ENCODE measurements at places on chromosomes 12 and 14. TPM values are rescaled to one million over a fixed set of nuclear protein-coding genes. Genes with fewer than 3 reads are reported as not detected.

GRCh38 chr14:52310541-52310940 is 3.6 kb upstream of the PTGER2 start:
- no peaks in the 10 kb centered on the region for H3K27me3 ChIP-seq
- no peak overlapping the region for H3K27ac ChIP-seq
- H3K4me1 ChIP-seq: peaks cover 14% of the 10 kb centered on the region
- no peaks in the 10 kb centered on the region for H3K36me3 ChIP-seq
- no peak overlapping the region for H3K4me3 ChIP-seq

DNA sequence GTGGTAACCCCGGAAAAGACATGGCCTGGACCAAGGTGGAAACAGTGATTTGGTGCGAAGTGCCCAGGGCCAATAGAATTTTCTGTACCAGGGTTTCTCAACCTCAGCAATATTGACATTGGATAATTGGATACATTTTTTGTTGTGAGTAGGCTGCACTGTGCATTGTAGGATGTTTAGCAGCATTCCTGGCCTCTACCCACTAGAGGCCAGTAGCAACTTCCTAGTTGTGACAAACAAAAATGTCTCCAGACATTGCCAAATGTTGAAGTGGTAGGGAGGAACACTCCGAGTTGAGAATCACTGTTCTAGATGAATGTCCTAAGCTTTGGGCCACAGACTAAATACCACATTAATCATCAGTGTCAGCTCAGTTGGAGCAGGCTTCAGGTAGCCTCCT is 6.2 kb upstream of the CGRRF1 start:
- H3K4me3 ChIP-seq: no peak overlapping the region
- H3K36me3 ChIP-seq: no peaks in the 10 kb centered on the region
- H3K27ac ChIP-seq: no peak overlapping the region

DNA sequence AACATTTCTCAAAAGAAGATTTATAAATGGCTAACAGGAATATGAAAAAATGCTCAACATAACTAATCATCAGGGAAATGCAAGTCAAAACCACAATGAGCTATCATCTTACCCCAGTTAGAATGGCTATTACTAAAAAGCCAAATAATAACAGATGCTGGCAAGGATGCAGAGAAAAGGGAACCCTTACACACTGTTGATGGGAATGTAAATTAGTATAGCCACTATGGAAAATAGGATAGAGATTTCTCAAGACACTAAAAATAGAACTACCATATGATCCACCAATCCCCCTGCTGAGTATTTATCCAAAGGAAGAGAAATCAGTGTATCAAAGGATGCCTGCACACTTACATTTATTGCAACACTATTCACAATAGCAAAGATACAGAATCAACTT is 58.3 kb downstream of the GUCY2C start:
- H3K27me3 ChIP-seq: no peaks in the 10 kb centered on the region
- no peak for DNase-seq
- no peaks in the 10 kb centered on the region for H3K36me3 ChIP-seq
- no peak overlapping the region for H3K4me3 ChIP-seq
- no peaks in the 10 kb centered on the region for H3K4me1 ChIP-seq

DNA sequence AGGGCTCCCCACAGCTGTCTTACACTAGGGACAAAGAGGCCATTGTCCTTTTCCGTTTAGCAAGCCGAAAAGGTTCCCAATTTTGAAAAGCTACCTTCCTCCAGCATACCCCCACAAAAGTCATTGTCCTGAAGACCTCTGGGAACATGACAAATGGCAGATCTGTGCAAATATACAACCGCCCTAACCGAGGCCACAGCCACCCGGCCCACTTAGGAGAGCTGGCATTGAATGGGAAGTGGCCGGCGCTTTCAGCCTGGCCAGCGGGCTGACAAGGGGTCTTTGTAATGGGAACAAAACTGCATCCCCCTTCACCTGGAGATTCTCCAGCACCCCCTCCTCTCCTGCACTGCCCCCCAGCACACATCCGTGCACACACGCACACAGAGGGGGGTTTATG is 48.1 kb upstream of the VASH1 start:
- H3K36me3 ChIP-seq: no peaks in the 10 kb centered on the region
- no peaks in the 10 kb centered on the region for H3K4me1 ChIP-seq
- H3K4me3 ChIP-seq: no peak overlapping the region
- no peaks in the 10 kb centered on the region for H3K27me3 ChIP-seq
- no peak overlapping the region for H3K27ac ChIP-seq

GRCh38 chr12:15638231-15638630 is 151.0 kb downstream of the EPS8 start:
- H3K27ac ChIP-seq: peak overlapping the region; percentile 48
- no peaks in the 10 kb centered on the region for H3K27me3 ChIP-seq
- H3K36me3 ChIP-seq: peaks cover 9% of the 10 kb centered on the region

- no peaks in the 10 kb centered on the region for H3K36me3 ChIP-seq
- H3K4me1 ChIP-seq: no peaks in the 10 kb centered on the region
- no peak for DNase-seq
- no peak overlapping the region for H3K27ac ChIP-seq
- H3K4me3 ChIP-seq: no peak overlapping the region
Measured at GRCh38 chr12:83335748-83336147, 649.0 kb downstream of the TMTC2 start.

- no peaks in the 10 kb centered on the region for H3K27me3 ChIP-seq
- DNase-seq: no peak
- H3K4me1 ChIP-seq: no peaks in the 10 kb centered on the region
- no peaks in the 10 kb centered on the region for H3K36me3 ChIP-seq
- no peak overlapping the region for H3K4me3 ChIP-seq
- no peak overlapping the region for H3K27ac ChIP-seq
Measured at GRCh38 chr12:69000540-69001243, 67.7 kb upstream of the CPM start.

DNA sequence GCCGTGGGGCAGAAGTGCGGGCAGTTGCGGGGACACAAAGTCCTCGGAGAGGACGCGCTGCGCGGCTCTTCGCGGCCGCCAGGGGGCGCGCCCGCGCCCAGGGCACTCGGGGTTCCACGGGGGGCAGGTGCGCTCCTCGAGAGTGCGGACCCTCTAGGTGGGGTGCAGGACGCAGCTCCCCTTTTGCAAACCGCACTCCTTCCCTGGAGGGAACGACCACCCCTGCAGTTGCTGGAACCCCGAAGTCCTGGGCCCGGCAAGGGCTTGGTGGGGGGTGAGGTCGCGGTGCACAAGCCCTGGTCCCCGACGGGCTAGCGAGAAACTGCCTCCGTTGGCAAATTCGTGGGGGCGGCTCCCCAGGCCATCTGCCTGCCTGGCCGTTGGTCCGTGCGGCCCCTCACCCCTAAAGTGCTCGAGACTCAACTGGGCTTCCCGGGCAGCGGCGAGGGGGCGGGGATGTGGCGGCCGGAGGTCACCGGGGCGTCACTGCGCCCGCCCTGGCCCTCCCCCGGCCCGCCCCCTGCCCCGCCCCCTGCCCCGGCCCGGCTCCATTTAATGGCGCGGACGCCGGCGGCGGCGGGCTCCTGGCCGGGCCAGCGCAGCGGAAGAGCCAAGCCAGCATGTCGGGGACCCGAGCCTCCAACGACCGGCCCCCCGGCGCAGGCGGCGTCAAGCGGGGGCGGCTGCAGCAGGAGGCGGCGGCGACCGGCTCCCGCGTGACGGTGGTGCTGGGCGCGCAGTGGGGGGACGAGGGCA is at the start of gene ADSS1:
TSS of gene ADSS1 (plus strand) at position 579 of the 756 bp plus-strand sequence. CDS start at position 621, 42 bp downstream.
- no peaks in the 10 kb centered on the region for H3K36me3 ChIP-seq
- H3K4me1 ChIP-seq: peaks cover 24% of the 10 kb centered on the region
- H3K27me3 ChIP-seq: no peaks in the 10 kb centered on the region
- H3K4me3 ChIP-seq: peak within 1 kb of the TSS; percentile 76

DNA sequence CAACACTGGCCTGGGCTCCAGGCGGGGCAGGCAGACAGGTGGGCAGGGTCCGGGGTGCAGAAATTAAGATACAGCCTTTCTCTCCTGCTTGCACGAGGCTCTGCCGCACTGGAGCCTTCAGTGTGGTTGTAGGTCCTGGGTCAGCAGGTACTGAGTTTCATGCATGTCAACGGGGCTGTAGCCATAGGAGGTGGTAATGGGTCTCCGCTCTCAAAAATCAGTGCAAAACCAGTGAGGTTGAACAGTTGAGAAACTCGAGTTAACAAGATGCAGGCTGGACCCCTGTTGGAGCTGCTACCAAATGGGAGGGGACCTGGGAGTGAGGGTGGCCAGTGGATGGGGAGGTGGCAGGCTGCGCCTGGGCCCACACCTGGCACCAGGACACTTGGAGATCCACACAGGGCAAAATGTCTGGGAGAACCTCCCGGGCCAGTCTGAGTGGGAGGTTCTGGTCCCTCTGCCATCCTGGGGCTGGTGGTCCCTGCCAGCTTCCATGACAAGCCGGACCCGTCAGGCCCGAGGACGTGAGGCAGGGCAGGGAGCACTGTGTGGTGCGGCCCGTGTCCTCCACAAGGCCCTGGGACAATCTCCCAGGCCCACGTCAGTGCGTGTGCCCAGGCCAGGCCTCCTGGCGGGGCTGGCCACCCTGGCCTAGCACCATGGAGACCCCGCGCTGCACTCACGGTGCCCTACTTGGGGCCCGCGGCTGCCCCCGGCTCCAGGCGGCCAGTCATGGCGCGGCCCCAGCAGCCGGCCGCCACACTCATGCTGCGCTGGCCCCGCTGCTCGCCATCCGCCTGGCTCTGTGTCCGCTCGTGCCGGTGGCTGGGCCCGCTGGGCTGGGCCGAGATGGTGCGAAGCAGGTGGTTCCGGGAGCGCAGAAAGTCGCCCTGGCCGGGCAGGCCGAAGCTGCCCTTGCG is 5.1 kb downstream of the ARL6IP4 start:
- no peak overlapping the region for H3K27ac ChIP-seq
- H3K4me3 ChIP-seq: no peak overlapping the region
- H3K4me1 ChIP-seq: peaks cover 6% of the 10 kb centered on the region
- H3K36me3 ChIP-seq: peaks cover 2% of the 10 kb centered on the region
- H3K27me3 ChIP-seq: no peaks in the 10 kb centered on the region

GRCh38 chr14:51283402-51284085 is 43.5 kb downstream of the TMX1 start:
- peaks cover 17% of the 10 kb centered on the region for H3K36me3 ChIP-seq
- peak; percentile 36 for DNase-seq
- H3K27me3 ChIP-seq: no peaks in the 10 kb centered on the region
- no peak overlapping the region for H3K4me3 ChIP-seq

- no peak overlapping the region for H3K4me3 ChIP-seq
- no peaks in the 10 kb centered on the region for H3K36me3 ChIP-seq
- peaks cover 5% of the 10 kb centered on the region for H3K4me1 ChIP-seq
- DNase-seq: peak; percentile 21
- H3K27me3 ChIP-seq: no peaks in the 10 kb centered on the region
- H3K27ac ChIP-seq: no peak overlapping the region
Measured at GRCh38 chr14:69101331-69101826, 51.5 kb downstream of the DCAF5 start.

- no peaks in the 10 kb centered on the region for H3K4me1 ChIP-seq
- H3K27ac ChIP-seq: no peak overlapping the region
- no peak for DNase-seq
- H3K4me3 ChIP-seq: no peak overlapping the region
Measured at GRCh38 chr12:26853303-26854030, 20.5 kb upstream of the ITPR2 start.

DNA sequence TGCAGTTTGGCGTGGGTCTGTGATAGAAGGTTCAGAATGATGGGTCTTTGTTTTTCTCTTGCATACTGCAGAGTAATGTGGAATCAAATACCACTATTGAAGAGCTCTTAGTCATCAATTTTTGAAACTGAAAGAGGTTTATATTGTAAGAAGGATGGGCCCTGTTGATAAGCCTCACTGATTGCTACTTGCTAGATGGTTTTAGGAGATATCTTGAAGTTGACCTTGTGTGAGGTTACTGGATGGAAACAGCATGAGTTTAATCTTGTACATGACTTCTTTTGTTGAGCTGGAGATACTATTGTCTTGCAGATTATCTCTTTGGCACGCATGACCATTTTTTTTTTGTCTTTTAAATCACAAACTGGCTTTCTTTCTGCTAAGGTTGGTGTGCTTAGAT is 13.8 kb downstream of the BICD1 start:
- no peaks in the 10 kb centered on the region for H3K27me3 ChIP-seq
- no peak overlapping the region for H3K4me3 ChIP-seq
- peaks cover 24% of the 10 kb centered on the region for H3K4me1 ChIP-seq
- H3K36me3 ChIP-seq: no peaks in the 10 kb centered on the region

DNA sequence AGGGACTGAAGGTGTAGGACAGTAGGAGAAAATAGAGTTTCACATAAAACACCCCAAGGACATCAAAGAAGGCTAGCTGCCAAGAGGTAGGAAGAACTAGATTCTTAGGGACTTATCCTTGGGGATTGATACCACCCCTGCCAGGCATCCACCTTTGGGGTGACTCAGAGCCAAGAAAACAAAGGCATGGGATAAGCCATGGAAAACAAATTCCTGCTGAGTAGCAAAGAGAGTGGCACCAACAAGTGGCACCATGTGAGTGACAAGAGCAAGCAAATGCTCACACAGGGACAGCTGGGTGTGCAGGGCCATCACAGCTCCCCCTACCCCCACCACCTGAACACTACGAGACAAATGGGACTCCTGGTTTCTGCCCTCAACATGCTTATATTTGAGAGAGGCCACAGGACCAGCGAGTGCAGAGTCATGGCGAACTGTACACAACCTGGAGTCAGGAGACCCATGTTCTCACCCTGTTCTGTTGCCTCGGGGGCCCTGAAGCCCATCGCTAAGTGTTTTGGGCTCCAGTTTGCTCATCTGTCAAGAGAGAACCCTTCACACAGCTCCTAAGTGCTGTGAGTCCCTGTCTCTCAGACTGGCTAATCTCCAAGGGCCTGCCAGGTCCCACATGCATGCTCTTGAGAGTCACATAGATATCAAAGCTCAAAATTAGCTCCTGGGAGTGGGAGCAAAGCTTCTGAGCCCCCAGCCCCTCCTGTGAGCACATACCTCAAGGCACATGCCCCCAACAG is 91.9 kb downstream of the DPF3 start:
- peak overlapping the region; percentile 30 for H3K27ac ChIP-seq
- no peaks in the 10 kb centered on the region for H3K27me3 ChIP-seq
- peaks cover 2% of the 10 kb centered on the region for H3K4me1 ChIP-seq
- H3K36me3 ChIP-seq: no peaks in the 10 kb centered on the region
- DNase-seq: no peak
- H3K4me3 ChIP-seq: no peak overlapping the region

GRCh38 chr12:132474237-132474741 is 15.7 kb upstream of the FBRSL1 start:
- no peaks in the 10 kb centered on the region for H3K27me3 ChIP-seq
- H3K36me3 ChIP-seq: no peaks in the 10 kb centered on the region
- no peak for DNase-seq
- peaks cover 9% of the 10 kb centered on the region for H3K4me1 ChIP-seq

GRCh38 chr12:94240171-94240570 is 91.8 kb downstream of the PLXNC1 start:
- DNase-seq: no peak
- no peaks in the 10 kb centered on the region for H3K4me1 ChIP-seq
- no peak overlapping the region for H3K4me3 ChIP-seq
- no peak overlapping the region for H3K27ac ChIP-seq
- H3K36me3 ChIP-seq: no peaks in the 10 kb centered on the region
- 0 out of 2 replicates have a peak, but pooled peaks cover 9% of the 10 kb centered on the region for H3K27me3 ChIP-seq

SDSL gene
- total RNA-seq: 19.1 TPM

HCAR1 gene
- total RNA-seq: not detected

KLRB1 gene
- not detected for total RNA-seq

PIGH gene
- total RNA-seq: 20.9 TPM

GALC gene
- 0.59 TPM for total RNA-seq

C14orf180 gene
- total RNA-seq: not detected

IL31 gene
- total RNA-seq: not detected

Measured in HCT116 (cell line).